ENCODE measurements at places on chromosomes 4 and X. TPM values are rescaled to one million over a fixed set of nuclear protein-coding genes. Genes with fewer than 3 reads are reported as not detected.

DNA sequence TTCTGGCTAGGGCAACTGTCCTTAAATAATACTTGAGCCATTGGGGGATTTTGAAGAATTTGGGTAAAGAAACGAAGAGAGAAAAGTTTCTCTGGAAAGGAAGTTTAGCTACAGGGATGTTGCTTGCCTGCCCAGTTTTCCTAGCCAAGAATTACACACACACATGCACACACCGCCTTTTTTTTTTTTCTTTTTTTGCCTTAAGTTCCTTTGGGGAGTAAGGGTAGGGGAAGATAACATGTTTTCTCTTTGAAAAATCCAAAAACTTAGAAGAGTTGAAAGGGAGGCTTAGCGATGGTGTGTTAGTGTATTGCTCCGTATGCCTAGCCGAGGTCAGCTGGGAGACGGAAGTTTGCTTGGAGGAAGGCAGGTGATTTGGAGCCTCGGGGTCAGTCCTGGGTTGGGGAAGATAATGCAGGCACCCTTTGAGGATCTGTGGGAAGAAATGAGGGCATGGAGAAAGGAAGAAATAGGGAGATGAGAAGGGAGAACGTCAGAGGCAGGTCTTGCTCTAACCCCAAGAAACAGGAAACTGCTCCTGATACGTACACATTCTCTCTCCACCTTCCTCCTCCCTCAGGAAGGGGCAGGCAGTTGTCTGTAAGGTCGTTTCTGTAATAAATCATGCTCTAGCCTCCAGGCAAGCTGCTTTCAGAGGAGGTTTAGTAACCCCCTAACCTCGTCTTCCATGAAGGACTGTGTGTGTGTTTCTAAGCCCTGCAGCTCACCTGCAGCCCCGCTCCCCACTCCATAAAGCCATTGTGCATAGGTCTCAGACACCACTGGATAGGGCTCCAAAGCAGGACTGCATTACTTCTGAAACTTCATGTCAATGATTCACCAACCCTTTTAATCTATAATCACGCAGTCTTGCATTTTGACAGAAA lies 10.5 kb downstream of the KLF3 start:
- peak; percentile 34 for DNase-seq

GRCh38 chr4:65668201-65669089 lies 1.8 kb downstream of the EPHA5 start:
- no peak for DNase-seq

DNA sequence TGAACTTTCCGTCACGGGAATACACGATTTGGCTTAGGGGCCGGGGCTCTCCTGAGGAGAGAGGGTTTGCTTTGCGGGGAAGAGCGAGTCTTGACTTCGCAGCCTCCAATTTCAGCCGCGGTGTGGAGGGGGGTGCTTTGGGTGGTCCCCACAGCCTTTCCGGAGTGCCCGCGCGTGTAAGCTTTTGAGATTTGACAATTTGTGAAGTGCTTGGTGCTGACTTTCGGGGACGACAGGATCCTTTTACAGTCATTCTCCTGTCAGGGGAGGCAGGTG lies 355 bp downstream of the SCML1 start:
- DNase-seq, result no peak

DNA sequence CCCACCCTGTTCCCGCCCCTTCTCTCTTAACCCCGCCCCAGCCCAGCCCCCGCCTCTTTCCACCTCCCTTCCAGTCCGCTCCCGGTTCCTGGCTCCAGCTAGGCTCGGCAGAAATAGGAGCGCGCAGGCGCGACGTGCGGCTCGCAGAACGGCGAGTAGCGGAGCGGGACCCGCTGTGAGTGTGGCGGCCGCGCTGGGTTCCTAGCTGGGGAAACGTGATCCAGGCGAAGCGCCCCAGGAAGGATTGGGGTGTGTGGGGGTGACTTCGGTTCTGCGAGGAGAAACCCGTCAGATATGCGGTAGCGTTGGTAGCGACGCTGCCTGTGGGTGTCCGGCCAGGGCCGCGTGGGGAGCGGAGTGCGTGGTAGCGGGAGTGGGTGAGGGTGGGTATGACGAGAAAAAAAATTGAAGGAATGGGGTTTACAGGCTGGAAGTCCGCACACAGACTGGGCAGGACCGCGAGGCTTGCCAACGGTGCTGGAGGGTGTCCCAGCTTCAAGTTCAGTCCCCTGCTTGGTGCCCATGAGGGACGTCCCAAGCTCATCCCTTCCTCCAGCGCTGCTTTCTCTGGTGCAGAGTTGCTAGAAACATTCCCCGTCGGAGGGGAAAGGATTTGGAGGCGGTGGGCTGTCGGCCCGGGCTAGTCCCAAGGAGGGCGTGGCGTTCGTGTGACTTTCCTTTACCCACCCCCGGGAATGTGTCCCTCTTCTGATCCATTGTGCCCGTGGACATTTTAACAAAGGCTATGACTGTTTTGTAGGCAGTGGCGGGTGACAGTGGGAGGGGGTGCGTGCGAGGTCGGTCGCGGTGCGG lies at the start of gene PRRG1:
Gene PRRG1, plus strand, starts transcription at position 144 of the 813 bp plus-strand sequence. CDS start 56,886 bp downstream, outside the sequence.
- DNase-seq, result no peak

Gene GC
- not detected for total RNA-seq

Gene PHF8
- total RNA-seq, result 43.3 TPM

Data from Karpas-422 (cell line).